NB4 (cell line): ENCODE measurements at places on chromosomes 1 and 21.
A peak's percentile ranks its signal among the peaks of the same experiment; 100 is the strongest.

DNA sequence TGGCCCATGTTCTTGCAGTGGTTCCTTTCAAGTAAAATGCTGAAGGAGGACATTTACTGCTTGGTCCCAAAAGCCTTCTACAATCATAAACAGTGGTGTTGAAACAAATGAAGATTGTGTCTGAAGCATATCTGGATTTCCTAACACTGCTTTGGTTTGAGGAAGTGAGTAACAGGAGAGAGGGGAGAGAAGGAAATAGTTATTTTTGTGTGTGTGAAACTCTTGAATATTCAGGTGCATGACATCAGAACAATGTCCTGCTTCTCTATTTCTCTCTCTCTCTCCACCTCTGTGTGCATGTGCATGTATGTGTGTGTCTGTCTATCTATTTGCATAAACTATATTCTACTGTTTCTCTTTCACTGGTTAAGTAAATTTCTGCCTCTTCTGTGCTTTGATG is 61.4 kb upstream of the TNFSF18 start:
- peak; percentile 70 for DNase-seq

DNA sequence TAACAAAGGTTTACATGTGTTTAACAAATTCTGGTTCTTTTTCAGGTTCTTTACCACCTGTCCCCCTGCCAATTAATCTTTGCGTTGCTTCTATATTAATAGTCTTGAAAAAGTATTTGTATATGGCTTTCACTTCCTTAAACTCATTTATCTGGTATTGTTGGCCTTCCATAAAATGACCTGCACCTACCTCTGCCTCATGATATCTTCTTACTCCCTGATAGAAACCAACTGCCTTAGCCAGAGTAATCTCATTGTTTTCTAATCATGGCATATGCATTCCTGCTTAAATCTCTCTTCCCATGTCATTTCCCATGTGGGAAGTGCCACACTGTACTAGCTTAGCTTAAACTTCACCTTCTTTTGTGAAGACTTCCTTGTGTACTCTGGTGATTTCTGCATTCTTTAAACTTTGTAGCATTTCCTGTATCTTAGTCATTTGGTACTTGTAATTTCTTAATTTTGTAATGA is 8.7 kb downstream of the SMG7 start:
- DNase-seq = no peak

DNA sequence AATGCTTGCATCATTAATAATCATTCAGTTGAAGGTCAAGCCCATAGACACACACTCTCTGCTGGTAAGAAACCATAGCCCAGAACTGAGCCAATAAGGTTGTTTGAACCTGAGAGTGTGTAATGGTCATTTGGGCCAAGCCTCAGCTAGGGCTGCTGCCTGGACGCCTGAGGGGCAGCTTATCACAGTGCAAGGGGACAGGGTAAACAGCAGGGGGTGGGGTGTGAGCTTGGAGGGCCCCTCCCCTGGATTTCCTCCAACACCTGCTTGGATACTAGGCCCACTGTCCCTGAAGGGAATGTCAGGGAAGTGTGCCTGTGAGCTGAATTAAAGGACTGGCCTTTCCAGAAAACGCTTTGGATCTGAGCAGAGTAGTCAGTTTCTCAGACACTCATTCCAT is 24.6 kb upstream of the CNTN2 start:
- no peak for DNase-seq

DNA sequence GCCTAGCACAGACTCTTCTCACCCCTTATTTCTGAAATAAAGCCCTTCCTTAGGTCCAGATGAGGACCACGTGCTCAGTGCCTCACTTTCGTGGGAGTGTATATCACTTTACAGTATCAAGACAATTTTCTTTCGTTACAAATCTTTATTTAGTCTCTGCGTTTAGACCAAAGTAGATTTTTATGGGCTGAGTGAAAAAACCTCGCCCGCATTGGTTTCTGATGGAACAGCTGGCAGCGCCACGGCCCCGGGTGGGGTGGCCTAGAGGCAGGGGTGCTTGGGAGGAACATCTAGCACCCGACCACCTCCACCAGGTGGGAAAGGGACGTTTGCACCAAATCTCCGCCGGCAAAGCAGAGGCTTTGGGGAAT is 7.6 kb downstream of the SIM2 start:
- no peak for DNase-seq

DNA sequence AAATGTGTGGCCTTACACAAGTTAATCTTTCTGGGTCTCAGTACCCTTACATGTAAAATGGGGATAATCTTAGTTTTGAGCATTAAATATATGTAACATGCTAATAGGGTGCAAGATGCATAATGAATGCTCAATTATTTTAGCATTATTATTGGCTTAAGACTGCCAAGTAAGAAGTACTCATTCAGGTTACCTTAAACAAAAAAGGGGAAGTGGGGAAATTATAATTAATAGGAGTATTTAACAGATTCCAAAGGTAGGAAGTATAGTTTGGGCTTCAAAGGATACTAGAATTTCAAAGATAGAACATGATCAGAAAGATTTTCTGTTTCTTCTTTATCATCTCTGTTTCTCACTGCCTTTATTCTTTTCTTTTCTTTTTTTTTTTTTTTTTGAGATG is 5.8 kb upstream of the CFAP126 start:
- DNase-seq = no peak

- no peak for DNase-seq
Measured at GRCh38 chr1:235054936-235055335, 73.7 kb downstream of the TOMM20 start.

DNA sequence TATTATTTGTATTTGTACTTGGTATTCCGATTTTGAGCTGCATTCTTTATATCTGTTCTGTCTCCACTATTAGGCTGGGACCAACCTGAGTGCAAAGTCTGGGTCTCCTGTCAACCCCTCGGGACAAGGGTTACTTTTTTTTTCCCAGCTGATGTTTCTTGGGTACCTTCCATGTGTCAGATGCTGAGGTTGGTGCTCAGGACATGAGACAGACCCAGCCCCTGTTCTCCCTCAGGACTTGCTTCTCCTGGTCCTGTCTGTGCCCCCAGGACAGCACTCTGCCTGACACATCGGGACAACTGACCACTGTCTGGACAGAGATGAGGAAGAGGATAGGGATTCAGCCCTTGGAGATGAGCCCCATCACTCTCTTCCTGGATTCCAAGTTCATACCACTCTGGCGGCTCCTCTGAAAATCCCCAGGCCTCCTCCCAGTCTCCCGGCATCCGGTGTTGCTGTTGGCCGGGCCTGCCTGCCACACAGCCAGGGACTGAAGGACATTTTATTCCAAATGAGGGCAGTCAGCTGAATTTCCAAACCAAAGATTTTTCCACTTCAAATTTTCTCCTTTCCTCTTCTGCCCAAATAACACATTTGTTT is 55.6 kb upstream of the FMOD start:
- DNase-seq = no peak

DNA sequence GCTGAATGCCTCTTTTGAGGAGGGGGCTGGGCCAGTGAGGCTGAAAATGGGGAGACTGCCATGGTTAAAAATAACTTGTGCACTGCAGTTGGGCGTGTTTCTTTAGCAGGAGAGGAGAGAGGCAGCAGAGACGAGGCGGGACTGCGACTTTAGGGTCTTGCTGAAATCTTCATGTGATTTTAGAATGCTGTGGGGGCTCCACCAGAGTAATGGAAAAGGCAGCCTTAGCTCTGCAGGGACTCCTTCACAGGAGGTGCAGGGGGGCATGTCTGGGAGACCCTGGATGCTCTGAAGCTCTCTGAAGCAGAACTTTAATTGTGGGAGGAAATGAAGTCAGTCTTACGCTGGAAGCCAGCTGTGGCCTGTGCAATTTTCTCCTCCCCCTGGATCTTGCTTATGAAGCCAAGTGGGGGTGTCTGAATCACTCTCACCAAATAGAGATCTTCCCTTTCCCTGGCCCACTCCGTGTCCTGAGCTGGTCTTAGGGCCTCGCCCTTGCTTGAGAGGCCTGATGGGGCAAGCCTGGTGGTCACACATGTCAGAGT is 60.8 kb downstream of the NDUFS5 start:
- peak; percentile 31 for DNase-seq

DNA sequence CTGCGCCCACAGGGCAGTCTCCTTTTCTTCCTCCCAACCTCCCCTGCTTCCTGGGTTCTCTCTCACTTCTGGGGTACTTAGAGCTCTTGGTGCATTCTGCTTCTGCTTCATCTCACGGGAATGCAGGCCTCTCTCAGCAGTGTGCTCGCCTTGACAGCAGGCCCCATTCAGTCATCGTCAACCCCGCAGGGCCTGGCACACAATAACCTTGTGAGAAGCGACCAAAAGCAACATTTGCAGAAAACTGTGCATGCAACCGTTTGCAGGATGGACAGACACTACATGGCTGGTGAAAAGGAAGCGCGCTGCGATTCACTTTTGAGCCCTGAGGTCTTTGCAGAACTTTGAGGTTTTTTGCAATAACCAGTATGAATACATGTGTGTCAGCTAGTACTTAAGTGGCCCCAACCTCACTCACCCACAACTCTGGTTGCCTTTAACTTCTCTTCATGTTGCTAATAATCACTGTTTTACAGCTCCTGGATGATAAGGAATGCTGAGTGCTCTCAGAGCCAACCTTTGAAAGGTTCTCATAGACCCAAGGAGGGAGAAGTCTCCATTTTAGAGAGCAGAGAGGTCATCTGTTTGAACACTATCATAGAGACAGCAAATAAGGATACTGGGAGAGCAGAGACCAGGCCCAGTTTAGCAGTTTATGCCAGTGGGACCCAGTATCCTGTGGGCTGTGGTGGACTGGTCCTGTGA is 2.5 kb upstream of the CD160 start:
- DNase-seq = peak; percentile 22

DNA sequence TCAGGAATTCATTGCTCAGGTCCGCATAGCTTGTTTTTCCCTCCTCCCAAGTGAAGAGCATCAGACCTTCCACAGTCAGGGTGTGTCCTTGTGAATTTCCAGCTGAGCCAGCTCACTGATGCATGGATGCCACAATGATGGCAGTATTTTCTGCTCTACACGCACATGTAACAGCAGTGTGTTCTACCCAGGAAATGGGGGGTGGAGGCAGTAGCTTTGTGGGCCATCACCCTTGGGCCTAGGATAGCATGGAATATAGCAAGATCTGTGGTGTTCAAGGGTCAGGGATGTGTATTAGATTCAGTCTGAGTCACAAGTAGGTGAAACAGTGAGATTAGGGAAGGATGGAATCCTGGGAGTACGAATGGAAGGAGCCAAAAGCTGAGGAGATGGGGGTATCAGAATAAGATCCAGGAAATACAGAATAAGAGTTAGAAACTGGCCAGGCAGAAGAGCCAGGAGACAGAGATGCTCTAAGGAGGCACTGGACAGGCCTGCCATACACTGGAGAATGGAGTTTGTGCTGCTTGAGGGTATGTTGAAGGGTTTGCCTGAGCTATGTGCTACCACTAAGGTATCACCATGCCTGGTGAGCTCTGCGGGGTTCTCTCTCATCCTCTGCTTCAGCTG is 90.6 kb upstream of the CNIH3 start:
- DNase-seq = no peak

GRCh38 chr1:20143734-20144565 is 4.8 kb downstream of the PLA2G2F start:
- no peak for DNase-seq

DNA sequence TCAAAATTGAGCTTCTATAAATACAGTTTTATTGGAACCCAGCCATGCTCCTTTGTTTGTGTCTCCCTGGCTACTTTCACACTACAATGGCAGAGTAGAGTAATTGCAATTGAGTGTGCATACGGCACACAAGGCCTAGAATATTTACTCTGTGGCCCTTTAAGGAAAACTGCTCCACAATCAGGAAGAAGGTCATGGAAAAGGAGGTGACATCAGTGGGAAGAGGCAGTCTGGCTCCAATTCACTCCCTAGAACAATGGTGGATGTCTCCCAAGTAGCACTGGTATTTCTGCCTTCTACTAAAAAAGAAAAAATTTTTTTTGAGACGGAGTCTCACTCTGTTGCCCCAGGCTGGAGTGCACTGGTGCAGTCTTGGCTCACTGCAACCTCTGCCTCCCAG is 51.3 kb downstream of the KRTAP19-8 start:
- no peak for DNase-seq

DNA sequence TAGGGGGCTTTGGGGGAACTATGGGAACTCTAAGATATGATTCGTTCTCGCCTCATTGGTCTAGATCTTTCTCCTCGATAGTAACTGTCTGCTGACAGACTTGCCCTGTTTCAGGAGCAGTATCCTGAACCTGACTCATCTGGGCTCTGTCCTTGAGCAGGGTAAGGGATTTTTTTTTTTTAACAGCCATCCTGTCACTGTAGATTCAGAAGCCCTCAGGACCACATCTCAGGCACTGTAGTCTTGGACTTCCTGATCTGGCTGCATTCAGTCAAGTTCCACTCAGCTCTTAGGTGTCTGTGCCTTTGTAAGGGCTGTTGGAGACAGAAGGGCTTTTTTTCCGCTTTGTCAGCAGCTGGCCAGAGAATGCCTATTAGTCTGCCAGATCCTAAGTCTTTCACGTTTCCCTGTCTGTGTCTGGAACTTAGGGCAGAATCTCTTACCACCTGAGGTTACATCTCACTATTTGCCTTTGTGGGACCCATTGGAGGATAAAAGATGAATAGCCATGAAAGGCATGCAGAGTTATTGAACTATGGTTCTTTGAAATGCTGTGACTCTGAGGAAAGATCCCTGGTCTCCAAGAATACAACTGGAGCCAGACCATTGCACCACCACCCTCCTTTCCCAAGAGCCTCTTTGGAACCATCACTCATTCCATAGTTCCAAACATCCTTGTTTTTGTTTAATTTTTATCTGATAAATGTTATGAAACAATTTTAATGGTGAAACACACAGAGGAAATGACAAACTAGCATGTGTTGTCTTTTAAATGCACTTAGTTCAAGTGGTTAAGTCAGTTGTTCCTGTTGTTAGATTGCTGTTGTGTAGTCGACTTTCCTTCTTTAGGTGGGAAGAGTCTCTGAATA is 49.7 kb upstream of the MACF1 start:
- DNase-seq = no peak

DNA sequence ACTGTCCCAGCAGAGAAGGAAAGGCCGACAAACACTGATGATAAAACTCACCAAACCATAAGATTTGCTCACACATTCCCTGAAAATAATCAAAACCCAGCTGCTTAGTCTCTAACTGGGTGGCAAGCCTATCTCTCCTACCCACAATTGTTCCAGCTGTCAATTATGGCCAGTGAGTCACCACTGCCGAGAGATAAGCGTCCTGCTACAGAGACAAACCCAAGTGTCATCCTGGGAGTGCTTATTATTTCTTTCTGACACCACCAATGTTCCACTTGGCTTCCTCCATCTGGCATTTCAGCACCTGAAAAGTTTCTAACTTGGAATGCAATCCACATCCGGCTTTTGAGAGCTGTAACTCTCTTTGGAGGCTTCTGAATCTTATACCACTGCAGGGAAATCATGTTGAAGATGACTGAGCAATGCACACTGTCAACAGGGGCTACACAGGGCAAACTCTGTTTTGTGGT is 51.5 kb upstream of the VAV3 start:
- DNase-seq = peak; percentile 81

- DNase-seq = no peak
Measured at GRCh38 chr1:43431676-43432075, 22.1 kb downstream of the HYI start.
